GM12892 (cell line): ENCODE measurements at places on chromosomes 4 and X.

GRCh38 chrX:112510629-112511028 is 169.1 kb downstream of the LHFPL1 start:
- DNase-seq, result no peak

GRCh38 chr4:111961809-111962208 is 183.4 kb upstream of the FAM241A start:
- no peak for DNase-seq

DNA sequence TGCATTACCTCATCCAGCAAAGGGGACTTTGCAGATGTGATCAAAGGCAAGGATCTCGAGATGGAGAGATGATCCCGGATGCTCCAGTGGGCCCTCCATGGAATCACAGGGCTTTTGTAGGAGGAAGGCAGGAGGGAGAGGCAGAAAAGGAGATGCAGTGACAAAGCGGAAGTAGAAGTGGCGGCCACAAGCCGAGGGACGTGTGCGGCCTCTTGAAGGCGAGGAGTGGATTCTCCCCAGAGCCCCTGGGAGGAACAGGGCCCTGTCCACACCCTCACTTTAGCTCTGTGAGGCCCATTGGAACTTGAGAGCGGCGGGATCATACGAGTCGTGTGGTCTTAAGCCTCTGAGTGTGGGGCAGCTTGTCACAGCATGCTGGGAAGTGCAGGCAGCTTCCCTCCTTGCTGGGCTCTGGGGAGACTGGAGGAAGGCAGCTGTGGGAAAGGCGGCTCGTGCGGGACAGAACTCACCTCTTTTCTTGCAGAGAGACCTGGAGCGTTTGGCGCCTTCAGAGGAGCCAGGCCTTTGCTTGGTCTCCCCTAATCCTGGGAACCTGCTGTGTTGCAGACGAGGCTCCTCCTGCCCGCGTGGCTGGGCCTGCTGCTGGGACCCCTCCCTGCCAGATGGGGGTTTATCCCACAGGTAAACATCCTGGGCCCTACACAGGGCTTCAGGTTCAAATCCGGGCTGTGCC is 10.2 kb downstream of the SH3TC1 start:
- no peak for DNase-seq

- no peak for DNase-seq
Measured at GRCh38 chrX:35890699-35891098, 28.8 kb upstream of the CFAP47 start.

- DNase-seq, result no peak
Measured at GRCh38 chr4:109184491-109184961, 117.9 kb downstream of the COL25A1 start.

DNA sequence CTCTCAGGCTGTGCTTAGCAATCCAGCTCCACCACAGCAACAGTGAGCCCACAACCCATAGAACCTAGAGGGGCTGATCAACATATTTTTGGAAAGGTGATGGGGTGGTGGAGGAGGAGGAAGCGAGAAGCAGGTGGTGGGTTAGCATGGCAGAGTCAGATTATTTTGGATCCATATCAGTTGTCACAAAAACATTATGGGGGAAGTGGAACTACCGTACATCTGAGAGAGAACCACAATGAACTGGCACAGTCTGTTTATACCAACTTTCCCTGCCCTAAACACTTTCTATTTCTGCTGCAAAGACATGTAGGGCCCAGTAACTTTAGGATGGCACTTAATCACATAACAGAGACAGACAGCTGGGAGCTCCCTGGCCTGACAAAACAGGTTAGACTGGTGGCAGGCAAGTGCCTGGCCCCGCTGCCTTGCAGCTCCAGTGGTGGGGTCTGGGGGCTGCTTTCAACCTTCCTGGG is 4.3 kb downstream of the SLC9A7 start:
- no peak for DNase-seq

DNA sequence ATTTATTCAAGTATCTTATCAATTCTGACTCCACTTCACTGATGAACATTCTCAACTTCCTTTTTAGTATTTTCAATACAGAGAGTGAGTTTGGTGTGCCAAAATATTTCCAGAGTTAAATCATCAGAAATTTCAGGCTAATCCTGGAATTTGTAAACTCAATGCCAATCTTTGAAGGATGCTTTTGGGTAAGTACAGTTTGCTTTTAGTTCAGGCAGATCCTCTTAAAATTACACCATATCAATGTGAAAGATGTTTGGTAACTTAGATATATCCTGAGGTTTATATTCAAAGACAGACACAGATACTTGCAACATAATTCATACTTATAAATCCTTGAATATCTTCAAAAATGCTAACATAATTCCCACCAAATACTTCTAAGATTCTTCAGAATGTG is 76.0 kb upstream of the FAM47B start:
- DNase-seq, result no peak

- DNase-seq, result no peak
Measured at GRCh38 chr4:8181844-8182243, 17.2 kb upstream of the SH3TC1 start.

- DNase-seq, result no peak
Measured at GRCh38 chr4:31995943-31996901, 1276.1 kb downstream of the PCDH7 start.

GRCh38 chr4:102825261-102826091 is 1.9 kb downstream of the UBE2D3 start:
- no peak for DNase-seq

DNA sequence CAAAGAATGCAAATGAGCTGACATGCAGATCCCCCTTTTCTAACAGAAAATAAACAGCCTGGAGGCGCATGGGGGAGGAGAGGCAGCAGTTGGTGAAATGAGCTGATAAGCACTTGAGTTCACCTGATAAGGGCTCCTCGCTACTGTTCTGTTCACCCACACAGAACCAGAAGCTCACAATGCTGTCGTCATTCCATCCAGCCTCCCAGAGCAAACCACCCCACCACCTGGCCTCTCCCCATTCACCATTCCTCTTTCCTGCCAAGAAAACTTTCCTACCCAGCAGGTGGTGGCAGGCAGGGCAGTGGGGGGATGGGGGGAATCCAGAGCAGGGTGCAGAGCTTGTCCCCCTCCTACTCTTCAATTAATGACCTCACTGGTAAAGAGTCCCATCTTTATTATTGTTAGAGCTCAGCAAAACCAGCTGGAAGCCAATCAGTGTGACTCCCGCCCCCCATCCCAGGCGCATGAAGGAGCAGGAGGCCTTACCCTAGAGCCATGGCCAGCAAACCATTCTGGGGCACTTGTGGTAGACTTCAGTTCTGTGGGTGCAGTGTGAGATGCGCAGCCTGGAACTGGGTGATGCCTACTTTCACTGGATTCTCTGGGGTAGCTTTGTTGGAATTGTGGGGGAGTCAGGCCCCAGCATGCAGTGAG is 350.3 kb downstream of the ZIC3 start:
- no peak for DNase-seq

DNA sequence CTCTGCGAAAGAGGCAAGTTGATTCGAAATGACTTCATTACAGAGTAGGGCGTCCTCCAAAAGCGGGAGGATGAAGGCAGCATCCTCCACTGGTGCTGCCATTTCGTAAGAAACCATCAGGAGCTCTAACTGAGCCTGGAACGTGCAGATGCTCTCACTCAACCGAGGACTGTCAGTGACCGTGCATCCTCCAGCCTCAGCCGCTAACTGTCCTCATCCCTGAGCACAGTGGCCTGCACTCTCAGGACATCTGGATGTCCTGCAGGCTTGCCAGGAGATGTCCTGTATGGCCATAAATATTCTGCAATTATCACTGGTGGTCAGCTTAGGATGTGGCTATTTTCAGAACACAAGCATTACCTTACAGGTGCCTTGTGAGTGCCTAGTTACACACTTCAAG is 107.1 kb upstream of the ADRA2C start:
- no peak for DNase-seq

DNA sequence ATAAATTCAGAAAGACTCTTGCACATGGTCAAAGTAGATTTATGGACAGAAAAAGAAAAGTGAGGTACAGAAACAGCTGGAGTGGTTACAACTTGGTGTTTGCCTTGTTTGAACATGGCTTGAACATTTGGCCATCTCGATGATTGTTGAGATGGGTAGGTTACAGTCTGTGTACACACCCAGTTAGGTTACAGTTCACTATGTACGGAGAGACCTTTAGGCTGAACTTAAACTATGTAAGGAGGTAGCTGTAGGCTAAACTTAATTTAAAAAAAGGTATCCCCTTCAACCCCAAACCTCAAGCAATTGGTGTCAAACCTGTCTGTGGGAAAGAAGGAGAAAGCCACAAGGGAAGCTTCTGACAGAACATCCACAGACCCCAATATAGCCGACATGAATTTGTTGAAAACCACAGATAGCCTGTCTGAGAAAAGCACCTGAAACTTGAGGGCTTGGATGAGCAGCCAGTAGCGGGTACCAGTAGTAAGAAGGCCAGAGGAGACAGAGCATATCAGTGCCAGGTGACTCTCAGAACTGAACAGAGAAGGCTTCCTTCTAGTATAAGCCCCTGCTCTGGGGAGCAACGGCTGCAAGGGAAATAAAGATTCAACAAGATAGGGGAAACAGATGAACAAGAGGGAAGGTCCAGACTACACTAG is 247.9 kb upstream of the GALNTL6 start:
- no peak for DNase-seq

GRCh38 chr4:148162991-148163390 is 279.2 kb downstream of the NR3C2 start:
- no peak for DNase-seq

DNA sequence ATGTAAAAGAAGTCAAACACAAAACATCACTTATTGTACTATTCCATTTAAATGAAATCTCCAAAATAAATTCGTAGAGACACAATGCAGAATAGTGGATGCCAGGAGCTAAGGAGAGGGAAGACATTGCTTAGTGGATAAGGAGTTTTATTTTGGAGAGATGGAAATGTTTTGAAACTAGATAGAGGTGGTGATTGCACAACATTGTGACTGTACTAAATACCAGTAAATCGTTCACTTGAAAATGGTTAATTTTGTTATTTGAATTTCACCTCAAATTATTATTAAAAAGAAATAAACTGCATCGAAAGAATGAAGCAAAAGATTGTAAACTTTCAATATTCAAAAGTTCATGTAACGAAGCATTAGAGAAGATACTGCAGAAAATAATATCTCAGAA is 9.7 kb upstream of the ACSL4 start:
- no peak for DNase-seq

- no peak for DNase-seq
Measured at GRCh38 chrX:133380711-133381619, 34.3 kb downstream of the GPC4 start.

DNA sequence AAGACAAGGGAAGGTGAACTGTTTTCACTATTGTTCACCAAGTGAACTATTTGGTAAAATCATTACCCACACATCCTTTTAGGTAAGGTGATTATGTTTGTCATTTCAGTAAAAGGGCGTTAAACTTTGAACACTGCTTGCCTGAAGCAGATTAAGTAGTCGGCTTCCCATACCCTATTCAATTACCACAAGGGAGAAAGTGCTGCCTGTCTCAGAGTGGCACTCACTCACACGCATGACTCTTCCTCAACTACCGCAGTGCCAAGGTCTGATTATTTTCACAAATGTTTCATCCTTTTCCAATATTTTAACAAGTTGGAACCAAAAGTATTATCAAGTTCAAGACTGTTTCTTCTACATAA is 11.0 kb downstream of the VEGFC start:
- DNase-seq, result no peak

GRCh38 chrX:46575991-46576392 is 2.4 kb downstream of the CHST7 start:
- no peak for DNase-seq

DNA sequence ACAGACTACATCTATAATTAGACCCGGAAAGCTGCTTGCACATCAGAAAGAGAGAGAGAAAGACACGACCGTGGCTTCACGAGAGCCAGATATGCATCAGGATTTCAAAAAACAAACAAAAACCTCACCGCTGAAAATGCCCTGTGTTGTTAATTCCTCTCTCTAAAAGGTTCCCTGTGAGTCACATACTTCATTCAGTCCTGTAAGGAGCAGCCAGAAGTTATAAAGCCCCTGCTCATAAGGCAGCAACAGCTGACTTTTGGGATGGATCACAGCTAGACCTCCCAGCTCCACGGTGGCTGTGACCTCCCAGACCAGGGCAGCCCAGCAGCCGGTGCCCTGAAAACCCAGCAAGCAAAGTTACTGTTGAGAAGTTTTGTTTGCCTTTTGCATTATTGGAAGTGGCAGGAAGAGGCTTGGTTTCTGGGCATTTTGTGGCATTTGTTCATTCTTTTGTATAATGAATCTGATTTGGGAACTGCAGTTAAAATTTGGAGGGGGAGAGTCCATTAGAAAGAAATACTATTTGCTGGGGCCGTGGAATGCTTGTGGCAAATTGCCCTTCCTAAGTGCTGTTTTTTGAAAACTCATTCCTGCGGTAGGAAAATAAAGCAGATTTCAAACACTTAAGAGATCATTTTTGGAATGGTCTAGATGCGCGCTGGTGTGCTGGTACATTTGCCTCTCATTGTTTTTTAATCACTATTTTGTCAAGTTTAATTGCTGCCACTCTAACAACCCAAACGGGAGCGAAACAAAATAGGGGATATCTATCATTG is 520.4 kb downstream of the BCOR start:
- DNase-seq, result no peak

DNA sequence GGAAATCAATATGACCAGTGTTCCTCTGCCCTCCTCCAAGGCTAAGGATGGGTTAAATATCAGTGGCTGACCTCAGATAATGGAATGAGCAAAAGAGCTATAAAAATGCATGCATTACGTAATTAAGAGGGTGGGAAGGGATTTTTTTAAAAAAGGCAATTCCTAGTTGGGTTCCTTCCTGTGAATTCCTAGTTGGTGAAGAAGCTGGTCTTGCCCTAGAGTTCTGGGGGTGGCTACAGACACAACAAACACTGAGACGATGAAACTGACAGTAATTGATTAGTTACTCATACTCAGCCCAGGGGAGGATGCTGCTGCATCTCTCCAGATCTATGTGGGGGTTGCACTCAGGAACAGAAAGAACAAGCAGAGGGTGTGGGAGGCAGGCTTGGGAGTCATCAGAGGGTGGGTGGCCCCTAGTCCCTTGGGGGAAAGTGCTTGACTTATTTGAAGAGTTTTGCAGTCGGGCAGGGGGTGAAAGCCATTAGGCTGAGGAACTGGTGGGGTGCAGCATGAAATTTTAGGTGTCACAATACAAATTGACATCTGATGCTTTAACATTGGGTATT is 662.0 kb upstream of the FRG1 start:
- DNase-seq, result no peak

GRCh38 chr4:13285336-13285735 is 198.8 kb downstream of the RAB28 start:
- no peak for DNase-seq

DNA sequence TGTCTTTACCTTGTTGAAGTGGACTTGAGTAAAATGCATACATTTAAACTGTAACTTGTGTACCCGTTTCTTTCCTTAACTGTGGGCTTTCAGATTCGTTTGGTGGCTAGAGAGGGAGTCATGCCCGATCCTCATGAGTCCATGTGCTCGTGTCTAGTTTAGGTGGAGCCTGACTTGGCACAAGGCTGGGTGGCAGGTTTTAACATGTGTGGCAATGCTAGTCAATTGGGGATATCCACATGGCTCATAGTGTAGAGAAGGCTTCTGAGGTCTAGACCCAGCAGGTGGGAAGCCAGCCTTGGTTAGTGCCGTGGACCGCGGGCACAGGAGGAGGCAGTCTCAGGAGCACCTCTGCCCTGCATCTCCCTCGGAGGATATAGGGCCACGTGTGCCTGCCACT is 48.5 kb upstream of the CLCN4 start:
- no peak for DNase-seq

GRCh38 chr4:52853351-52853750 is 8.8 kb upstream of the RASL11B start:
- no peak for DNase-seq

GRCh38 chr4:128916832-128917231 is 107.3 kb downstream of the JADE1 start:
- DNase-seq, result no peak
